ENCODE measurements at places on chromosomes 4 and X.
A peak's percentile ranks its signal among the peaks of the same experiment; 100 is the strongest.

GRCh38 chr4:165288639-165289422, 38.6 kb upstream of the MSMO1 start:
- DNase-seq, result peak; percentile 24

DNA sequence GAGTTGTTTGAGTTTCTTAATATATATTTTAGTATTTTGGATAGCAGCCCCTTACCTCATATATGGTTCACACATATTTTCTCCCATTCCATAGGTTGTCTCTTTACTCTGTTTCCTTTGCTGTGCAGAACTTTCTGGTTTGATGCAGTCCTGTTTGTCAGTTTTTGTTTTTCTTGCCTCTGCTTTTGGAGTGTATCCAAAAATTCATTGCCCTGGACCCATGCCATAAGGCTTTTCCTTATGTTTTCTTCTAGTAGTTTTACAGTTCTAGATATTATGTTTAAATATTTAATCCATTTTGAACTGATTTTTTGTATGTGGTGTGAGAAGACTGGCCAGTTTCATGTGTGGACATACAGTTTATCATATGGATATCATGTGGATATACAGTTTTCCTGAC, 58.5 kb upstream of the NUDT6 start:
- no peak for DNase-seq

- peak; percentile 63 for DNase-seq
Observed at GRCh38 chr4:173332963-173333657, 1.0 kb downstream of the HMGB2 start.

DNA sequence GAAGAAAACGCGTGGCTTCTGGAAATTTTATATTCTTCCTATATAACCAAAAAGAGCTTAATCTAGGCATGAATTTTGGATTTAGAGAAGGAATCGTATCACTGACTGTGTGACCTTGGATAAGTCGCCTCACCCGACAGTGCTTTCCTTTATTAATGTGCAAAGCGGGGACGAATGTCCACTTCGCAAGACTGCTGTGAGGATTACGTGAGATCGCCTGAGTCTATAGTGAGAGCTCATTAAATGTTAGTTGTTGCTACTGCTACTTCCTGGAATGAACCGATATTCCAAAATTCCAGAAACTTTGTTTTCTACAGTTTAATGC, 448 bp upstream of the TBC1D8B start:
- no peak for DNase-seq

GRCh38 chr4:167966143-167966542, 126.2 kb upstream of the ANXA10 start:
- DNase-seq, result no peak

- no peak for DNase-seq
Observed at GRCh38 chr4:142168181-142168580, 531.8 kb downstream of the IL15 start.

GRCh38 chr4:103429283-103429682, 231.1 kb upstream of the CENPE start:
- DNase-seq, result peak; percentile 16

GRCh38 chr4:3136454-3136853, 62.0 kb downstream of the HTT start:
- DNase-seq, result no peak

- DNase-seq, result no peak
Observed at GRCh38 chr4:39763714-39764572, 66.0 kb downstream of the UBE2K start.

GRCh38 chr4:21130606-21131005, 430.3 kb downstream of the PACRGL start:
- DNase-seq, result no peak

GRCh38 chr4:73573794-73574528, 46.3 kb downstream of the RASSF6 start:
- DNase-seq, result peak; percentile 85

Measured in NCI-H69 (cell line).